Stimulated activated CD4-positive, alpha-beta T cell treated with anti-CD3 and anti-CD28 coated beads, Interleukin-4, amount 100 ng/mL, for 4 hours (primary cell): ENCODE measurements at places on chromosomes 1 and 21.

- DNase-seq, result no peak
Measured at GRCh38 chr1:221170171-221170570, 290.9 kb downstream of the HLX start.

- DNase-seq, result no peak
Measured at GRCh38 chr1:150557813-150558212, 8.6 kb downstream of the ADAMTSL4 start.

DNA sequence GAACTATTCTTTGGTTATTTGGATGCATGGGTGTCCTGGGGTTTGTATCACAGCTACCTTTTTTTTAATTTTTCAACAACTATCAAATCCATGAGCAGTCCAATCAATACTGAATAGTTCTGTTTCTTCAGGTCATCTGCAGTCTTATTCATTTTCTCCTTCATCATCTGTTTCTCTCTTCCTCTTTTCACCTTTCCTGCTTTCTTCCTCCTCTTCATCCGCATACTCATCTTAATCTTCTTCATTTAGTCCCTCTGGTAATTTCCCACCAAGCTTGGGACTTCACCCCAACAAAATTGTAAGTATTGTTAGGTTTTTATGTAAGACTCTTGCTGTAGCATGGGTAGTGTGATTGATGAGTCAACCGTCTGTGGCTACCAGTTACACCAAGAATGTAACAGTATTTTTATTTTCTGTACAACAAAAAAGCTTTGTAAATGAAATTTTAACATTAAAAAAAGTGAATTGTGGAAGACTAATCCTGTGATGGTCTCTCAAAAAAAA lies 184.1 kb upstream of the RNPC3 start:
- no peak for DNase-seq

DNA sequence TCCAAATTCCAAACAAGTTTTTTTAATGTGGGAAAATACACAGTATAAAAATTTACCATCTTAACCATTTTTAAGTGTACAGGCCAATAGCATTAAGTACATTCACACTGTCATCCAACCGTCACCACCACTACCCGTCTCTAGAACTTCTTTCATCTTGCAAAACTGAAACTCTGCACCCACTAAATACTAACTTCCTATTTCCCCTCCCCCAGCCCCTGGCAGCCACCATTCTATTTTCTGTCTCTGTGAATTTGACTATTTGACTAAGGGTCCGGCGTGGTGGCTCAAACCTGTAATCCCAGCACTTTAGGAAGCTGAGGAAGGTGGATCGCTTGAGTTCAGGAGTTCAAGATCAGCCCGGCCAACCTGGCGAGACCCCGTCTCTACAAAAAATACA lies 36.1 kb downstream of the CLSTN1 start:
- DNase-seq, result peak; percentile 39
